ENCODE measurements at places on chromosomes 2 and 18.

DNA sequence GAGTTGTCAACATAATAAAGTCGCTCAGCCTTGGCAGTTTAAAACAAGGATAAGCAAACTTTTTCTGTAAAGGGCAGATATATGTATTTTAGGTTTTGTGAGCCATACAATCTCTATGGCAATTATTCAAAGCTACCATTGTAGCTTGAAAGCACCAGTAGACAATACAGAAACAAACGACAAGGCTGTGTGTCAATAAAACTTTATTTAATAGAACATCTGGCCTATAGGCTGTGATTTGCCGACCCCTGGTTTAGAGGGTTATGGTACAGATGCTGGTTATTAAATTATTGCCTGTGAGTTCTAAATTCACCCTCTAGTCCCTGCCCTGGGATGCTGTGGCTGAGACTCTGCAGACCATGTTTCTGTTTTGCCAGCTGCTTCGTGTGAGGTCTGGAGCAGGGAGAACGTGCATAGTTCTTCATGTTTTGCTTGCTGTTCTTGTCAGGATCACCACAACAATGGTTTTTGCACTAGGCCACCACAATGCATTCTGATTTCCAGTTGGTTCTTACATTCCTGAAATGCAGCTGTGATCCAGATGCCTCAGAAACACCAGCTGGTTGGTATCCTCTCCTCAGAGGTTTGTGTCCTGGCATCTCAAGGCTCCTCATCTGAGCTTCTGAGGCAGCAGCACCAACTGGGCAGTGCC, 46.6 kb downstream of the ICOS start:
- DNase-seq = no peak

GRCh38 chr18:21273568-21273967, 31.5 kb downstream of the GREB1L start:
- no peak for DNase-seq

DNA sequence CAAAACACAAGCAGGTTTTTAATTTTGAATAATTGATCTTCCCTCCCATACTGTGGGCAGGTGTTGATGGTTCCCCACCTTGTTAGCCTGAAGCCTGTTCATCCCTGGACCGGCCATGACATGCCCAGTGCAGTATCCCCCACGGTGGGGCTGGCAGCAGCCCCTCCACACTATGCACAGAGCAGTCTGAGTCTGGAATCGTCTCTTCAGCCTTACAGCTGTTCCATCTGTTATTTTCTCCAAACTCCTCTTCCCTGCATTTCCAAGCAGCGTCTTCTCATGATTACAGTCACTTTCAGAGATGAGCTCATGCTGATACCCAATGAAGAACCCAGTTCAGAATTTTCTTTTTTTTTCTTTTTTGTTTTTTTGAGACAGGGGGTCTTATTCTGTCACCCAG, 68.2 kb downstream of the ADI1 start:
- DNase-seq = no peak

GRCh38 chr2:86253424-86253823, 54.2 kb downstream of the MRPL35 start:
- no peak for DNase-seq

DNA sequence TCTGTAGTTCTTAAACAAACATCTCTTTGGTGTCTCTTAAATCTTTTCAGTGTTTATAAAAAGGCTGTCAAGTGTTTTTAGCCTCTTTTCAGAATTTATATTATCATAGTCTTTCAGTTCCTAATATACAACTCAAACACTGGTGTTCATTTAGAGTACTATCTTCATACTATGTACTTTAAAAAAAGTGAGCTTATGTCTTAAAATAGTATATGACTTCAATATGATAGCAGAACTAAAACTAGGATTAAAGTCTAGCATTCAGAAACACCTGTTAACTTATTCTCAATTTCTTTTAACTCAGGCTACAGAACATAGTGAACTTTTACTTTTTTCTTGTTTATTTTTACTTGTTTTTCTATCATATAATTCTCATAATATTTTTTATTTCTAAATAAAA, 14.7 kb upstream of the IKZF2 start:
- DNase-seq = no peak

- no peak for DNase-seq
Measured at GRCh38 chr18:76474824-76475223, 20.2 kb downstream of the ZNF516 start.

Measured in kidney tubule cell (primary cell).